ENCODE measurements at places on chromosomes 5 and 9. TPM values are rescaled to one million over a fixed set of nuclear protein-coding genes. Genes with fewer than 3 reads are reported as not detected.
A peak's percentile ranks its signal among the peaks of the same experiment; 100 is the strongest.

- no peak for DNase-seq
These were observed 50.5 kb upstream of the SH3PXD2B start for GRCh38 chr5:172504701-172505402.

- DNase-seq, result no peak
These were observed 272.2 kb downstream of the PLK2 start for GRCh38 chr5:58187432-58188261.

DNA sequence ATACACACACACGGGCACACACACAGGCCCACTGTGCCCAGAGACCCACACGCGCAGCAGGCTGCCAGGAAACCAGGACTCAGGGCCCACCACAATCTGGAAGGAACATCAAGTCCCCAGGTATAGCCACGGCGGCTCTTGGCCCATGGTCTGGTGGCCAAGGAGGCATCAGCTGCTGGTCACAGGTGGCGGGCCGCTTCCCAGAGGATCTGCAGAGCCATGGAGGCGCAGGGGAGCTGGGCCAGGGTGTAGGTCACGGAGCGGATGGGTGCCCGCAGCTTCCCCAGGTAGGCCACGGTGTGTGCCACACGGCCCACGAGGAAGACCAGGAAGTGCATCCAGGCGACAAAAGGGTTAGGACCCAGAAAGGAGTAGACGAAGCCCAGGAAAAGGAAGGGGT lies 13.4 kb downstream of the PTGES start:
- DNase-seq, result no peak

Gene BTNL8
- not detected for total RNA-seq

- DNase-seq, result no peak
These were observed 285.1 kb upstream of the ADAMTS16 start for GRCh38 chr5:4855036-4855435.

DNA sequence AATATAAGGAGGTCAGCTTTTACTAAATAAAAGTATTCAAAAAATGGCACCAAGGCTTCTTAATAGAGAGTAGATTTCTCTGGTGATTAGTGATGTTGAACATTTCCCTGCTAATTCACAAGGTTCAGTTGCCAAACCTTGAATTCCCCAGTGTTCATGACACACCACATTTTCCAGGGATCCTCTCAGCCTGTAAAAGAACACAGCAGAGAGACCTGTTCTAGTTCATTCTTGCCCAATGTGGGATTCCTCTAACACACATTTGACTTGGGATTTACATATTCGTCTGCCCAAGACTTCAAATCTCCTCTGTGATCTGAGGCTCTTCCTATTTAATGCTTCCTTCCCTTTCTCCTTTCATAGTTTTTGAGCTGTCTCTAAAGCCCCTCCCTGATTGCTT lies 273.2 kb upstream of the CDH9 start:
- DNase-seq, result peak; percentile 71

Gene TRPM3
- total RNA-seq, result not detected

GRCh38 chr9:122116448-122117173 lies 23.5 kb upstream of the TTLL11 start:
- DNase-seq, result no peak

DNA sequence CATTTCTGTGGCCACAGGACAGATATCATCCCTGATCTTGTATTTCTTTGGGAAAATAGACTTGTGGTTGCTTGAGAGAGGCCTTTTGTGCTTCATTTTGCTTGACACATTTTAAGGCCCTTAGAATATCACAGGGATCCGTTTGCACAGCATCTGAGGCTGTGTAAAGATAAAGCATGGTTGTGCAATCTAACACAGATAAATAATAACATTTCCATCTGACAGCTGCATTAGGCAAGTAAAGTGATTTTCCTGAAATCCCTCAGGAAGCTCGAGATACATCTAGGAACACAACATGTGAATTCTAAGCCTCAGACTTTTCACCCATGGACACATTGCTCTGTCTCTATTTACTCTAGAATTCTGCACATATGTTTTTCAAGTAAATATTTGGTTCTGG lies 212.8 kb upstream of the ADAMTSL1 start:
- DNase-seq, result no peak

DNA sequence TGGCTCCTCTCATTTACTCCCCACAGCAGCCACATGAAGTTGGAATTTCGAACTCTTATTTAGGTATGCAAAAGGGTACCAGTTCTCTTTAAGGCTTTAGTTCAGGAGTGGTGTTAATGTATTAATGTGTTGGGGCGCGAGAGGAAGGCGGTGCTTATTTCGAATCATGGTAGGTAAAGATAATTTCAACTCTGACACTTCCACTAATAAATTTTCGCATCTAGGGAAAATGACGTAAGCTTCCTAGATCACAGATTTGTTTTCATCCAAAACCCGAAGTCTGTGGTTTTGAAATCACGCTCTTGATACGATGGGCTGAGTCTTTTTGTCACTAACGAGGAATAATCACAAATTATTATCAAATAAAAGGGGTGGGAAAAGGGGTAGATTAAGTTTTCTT lies 681 bp downstream of the PPWD1 start:
- no peak for DNase-seq

DNA sequence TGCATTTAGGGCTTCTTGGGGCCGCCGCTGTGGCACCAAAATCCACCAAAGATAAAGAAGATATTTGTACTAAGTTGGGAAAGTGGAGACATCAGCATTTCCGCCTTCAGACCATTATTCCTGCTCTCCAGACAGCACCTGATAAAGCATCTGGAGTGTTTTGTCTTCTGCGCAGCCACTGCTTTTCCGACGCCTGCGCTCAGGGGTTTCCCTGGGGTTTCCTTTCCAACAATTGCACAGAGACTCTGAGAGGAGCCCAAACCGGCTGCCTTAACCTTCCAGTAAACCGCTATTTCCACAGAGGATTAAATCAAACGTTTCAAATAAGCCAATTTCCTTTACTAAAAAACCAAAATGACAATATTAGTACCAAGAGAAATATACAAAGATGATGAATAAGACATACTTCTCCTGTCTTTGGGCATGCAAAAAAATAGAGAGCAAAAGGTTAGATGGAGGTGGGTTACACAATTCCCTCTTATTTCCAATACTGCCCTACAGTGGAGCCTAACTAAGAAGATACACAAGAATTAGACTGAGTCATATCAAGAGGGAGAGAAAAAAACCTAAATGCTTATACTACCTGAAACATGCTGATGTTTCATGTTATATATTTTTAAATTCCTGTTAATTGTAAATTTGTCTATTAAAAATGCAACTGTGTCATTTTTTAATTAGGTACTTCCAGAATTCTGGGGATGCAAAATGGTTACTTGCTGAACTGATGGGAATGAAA lies 98.4 kb downstream of the MAPKAP1 start:
- DNase-seq, result no peak

Gene FAM78A
- total RNA-seq, result under 0.01 TPM

DNA sequence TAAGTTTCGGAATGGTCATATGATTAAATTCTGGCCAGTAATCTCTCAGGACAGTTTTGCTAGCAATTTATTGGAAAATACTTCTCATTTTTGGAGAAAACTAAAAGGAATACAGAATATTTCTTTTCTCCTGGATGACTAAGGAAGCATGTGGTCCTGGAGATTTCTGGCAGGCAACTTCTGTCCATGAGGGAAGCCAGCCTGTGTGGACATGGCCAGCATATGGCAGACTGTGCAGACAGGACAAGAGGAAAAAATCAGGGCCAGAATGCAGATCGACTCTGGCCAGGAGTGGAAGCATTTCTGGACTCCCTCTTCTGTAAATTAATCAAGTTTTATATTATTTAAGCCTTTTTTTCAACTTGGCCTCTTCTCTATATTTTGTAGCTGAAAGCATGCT lies 100.4 kb upstream of the CDH18 start:
- no peak for DNase-seq

GRCh38 chr5:10133830-10134229 lies 115.9 kb downstream of the ATPSCKMT start:
- DNase-seq, result no peak

DNA sequence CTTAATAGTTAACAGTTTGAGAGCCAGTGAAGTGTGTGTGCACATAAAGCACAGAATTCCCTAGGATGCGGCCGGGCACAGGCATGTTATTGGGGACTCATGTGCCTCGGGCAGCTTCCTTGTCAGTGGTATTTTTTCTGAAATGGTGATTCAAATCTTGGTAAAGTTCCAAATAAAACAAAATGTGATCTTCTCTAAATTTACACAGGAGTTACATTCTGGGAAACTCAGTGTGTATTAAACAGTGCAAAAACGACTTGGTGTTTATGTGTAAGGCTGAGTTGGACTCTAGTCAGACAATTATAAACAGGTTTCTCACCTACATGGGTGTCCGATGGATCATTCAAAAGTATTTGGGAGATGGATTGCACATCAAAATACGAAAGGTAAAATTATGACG lies 48.9 kb downstream of the BOD1 start:
- DNase-seq, result peak; percentile 94

DNA sequence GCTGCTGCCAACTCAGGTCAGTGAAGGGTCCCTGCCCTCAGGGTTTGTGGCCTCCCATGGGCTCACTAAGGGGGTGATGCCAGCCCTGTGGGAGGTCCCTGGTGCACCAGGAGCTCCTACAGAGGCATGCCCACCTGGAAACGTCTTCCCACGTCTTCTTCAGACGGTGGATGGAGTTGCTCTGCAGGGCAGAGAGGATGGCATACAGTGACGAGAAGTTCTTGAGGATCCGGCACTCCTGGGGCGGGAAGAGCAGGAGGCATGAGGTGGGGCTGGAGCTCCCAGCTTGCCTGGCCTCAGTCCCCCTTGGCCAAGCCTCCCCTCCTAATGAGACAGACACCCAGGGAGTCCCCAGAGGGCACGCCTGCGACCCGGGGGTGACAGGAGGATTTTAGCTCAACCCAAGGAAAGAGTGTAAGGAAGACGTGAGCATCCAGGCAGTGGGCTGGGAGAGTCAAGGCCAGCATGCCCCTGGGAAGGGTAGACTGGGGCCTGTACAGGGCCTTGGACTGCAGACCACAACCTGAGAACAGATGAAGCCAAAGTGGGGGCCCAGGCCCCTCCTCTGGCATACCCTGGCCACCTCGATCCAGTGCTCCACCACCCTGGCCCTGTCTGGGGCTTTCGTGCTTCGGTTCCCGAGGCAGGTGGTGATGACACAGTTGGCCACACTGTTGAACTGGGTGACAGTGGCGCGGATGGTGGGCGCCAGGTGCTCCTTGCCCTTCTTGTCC lies 14.4 kb downstream of the RALGDS start:
- no peak for DNase-seq

- DNase-seq, result no peak
These were observed 7.4 kb upstream of the DCTN4 start for GRCh38 chr5:150766251-150766650.

Gene ACTBL2
- under 0.01 TPM for total RNA-seq

GRCh38 chr5:153534102-153534501 lies 43.6 kb downstream of the GRIA1 start:
- DNase-seq, result no peak

DNA sequence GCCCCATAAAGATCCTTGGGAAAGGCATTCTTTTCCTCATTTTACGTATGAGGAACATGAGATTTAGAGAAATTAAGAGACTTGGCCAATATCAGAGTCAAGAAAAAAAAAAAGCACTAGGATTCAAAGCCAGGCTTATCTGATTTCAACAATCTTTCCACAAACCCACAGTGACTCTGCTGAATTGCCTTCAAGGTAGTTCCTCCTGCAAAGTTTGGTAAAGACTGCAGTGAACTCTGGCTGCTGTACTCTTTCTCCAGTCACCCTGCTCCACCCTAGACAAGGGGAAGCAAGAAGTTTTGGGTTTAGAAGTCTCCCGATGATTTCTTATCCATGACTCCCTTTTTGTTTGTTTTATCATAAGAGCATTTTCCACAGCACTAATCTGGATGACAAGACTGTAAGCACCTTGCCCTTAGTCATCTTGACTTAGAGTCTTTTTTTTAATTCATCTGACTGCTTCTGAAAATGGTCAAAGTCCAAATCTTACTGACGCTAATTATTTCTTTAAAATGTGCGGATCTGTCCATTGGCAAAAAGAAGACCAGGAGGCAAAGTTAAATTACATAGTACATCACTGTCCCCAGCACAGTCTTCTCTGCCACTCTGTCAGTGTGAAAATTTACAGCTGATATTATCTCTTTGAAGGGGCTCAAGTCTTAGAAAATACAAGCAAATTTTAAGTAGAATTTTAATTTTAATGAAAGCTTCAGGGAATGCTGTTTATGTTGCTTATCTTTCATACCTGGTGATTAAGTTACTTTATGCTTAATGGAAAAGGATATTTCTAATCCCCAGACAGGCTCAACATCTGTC lies 180.1 kb downstream of the TTLL11 start:
- DNase-seq, result no peak

Gene ENTPD2
- total RNA-seq, result 0.79 TPM

DNA sequence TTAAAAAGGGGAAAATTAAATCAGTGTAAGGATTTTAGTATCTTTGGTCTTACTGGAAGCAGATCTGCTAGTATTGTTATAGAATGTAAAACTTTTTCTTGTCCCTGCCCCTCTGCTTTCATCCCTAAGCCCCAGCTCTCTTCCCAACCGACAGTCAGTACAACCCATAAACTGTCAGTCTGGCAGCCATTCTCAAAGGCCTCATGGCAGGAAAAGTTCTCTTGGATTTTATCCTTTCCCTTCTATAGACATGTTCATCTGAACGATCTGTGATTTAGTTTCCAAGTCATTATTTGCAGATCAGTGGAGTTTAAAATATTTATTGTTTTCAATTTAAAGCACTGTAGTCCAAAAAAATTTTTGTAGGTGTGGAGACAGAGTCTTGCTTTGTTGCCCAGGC lies 39.2 kb downstream of the ARRDC3 start:
- no peak for DNase-seq

- DNase-seq, result no peak
These were observed 67.6 kb downstream of the ANKRD33B start for GRCh38 chr5:10631316-10631996.

- DNase-seq, result no peak
These were observed 3.1 kb upstream of the CAMLG start for GRCh38 chr5:134735243-134735642.

DNA sequence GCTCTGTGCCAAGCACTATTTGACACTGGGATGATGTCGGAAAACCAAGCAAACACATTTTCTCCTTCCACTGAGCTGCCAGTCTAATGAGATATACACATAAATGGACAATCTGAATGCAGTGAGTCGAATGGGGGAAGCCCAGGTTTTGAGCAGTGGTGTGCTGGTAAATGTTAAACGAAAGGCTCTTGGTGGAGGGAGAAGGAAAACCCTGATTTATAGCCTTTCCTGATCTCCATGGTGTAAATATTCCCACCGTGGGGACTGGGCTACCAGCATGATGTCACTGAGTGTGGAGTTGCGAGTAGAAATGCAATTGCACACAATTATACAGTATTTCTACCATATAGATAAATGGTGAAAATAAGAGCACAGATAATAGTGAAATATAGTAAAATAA lies 5.0 kb upstream of the GSN start:
- DNase-seq, result no peak
